ENCODE measurements at places on chromosomes 4 and X.

DNA sequence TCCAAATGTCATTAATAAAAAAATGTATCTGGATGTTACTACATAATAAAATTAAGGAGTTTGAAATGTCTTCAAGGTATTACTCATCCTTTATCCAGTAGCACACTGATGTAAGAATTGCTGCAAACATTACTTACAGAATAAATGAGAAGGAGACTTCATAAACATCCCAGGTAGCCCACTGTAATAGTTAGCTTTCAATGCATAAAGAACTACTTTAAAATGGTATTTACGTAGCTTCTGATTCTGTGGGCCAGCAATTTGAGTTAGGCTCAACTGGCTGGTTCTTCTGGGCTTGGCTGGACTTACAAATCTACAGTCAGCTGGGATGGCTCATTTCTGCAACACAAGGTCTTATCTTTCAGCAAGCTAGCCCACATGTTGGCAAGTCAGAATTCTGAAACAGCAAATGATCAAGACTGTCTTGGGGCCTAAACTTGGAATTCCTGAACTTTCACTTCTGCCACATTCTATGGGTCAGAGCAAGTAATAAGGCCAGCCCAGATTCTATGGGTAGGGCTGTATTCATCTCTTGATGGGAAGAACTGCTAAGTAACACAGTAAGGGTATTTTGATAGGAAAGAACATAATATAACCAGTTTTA lies 522.5 kb downstream of the IQCM start:
- DNase-seq: no peak

- DNase-seq: no peak
These were observed 214.2 kb downstream of the NSUN7 start for GRCh38 chr4:40963897-40964478.

DNA sequence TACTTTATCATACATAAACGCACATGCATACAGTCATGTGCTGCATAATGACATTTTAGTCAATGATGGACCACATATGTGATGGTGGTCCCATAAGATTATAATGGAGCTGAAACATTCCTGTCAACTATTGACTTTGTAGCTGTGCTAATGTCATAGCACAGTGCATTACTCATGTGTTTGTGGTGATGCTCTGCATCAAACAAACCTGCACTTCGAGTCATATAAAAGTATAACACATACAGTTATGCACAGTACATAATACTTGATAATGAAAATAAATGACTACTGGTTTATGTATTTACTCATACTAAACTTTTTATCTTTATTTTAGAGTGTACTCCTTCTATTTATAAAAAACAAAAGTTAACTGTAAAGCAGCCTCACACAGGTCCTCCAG lies 60.5 kb upstream of the MCUB start:
- DNase-seq: no peak

GRCh38 chrX:82196866-82197265 lies 995.0 kb downstream of the SH3BGRL start:
- DNase-seq: no peak

GRCh38 chr4:141614878-141615586 lies 21.4 kb upstream of the IL15 start:
- DNase-seq: no peak

All from muscle of arm (tissue), 14 donors.